ENCODE measurements at places on chromosomes 2 and 18. TPM values are rescaled to one million over a fixed set of nuclear protein-coding genes. Genes with fewer than 3 reads are reported as not detected.

DNA sequence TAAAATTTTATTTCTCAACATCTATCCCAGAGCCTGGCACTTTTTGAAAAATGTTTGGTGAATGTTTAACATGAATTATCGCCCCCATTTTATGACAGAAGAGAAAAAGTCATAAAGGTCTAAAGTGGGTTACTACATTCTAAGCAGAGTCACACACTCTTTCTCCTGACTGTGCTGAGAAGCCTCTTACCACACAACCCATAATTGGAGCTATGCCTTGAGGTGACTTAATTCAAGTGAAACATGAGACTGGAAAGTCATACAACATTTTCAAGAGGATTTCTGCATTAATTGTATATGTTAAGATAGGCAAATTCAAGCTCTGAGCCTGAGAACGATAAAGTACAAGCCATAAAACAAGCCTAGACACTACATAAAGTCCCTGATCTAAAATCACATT, 3.1 kb upstream of the DSEL start:
- no peak overlapping the region for H3K4me3 ChIP-seq
- H3K27ac ChIP-seq = no peak overlapping the region
- peaks cover 3% of the 10 kb centered on the region for H3K4me1 ChIP-seq

- H3K4me3 ChIP-seq = no peak overlapping the region
- DNase-seq = no peak
- H3K27ac ChIP-seq = no peak overlapping the region
- H3K36me3 ChIP-seq = no peaks in the 10 kb centered on the region
Observed at GRCh38 chr18:22218835-22219234, 49.4 kb downstream of the GATA6 start.

DNA sequence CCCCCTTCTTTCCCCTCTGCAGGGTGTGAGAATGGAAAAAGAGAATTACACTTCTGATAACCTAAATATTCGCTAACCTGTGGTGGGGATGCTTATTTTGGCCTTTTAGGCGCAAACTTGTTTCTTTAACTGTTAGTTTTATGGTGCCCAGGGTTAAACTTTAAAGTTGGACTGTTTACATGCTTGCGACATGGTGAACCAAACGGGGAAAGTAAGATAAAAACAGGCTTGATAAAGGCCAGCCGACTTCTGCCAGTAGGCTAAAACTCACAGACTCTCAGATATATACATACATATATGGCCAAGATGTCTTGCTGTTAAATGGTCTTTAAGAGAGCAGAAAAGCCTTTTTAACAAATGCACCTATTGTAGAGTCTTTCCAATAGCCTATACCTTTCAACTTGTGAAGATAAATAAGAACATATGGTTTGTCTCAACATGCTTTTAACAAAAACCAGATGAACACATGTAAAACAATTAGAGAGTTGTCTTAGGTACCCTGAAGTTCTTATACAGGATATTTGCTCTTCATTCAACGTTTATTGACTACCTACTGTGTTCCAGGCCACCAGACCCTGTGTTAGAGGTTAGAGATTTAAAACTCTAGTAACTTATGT, 29.0 kb downstream of the PRKCE start:
- H3K27me3 ChIP-seq = no peaks in the 10 kb centered on the region
- H3K27ac ChIP-seq = no peak overlapping the region
- H3K4me1 ChIP-seq = peaks cover 3% of the 10 kb centered on the region
- H3K4me3 ChIP-seq = no peak overlapping the region

GRCh38 chr18:61765097-61765496, 127.7 kb downstream of the RNF152 start:
- no peak for DNase-seq
- H3K27ac ChIP-seq = no peak overlapping the region
- H3K27me3 ChIP-seq = no peaks in the 10 kb centered on the region
- no peak overlapping the region for H3K4me3 ChIP-seq

DNA sequence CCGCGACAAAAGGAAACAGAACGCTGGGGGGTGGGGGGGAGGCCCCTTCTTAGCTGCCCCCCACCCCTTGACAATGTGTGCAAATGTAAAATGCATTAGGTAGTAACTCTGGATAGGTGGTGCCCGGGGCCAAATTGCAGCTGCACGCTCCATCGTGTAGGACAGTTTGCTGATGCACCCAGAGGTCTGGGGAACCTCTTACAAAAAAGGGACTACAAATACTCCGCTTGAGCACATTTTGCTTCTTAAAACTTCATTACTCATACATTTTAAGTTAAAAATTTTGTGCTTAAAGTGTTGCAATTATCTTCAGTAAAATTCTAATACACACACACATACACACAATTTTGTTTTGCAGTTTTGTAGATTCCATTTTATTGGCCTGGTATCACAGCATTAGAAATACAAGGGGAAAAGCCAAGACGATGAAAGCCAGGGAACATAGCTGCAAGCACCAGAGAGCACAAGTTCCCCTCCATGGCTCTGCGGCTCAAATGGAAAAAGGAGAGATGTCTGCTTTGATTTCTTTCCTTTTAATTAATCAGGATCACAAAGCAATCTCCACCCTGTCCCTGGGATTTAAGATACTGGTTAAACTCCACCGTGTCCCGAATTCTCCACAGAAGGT, 582.1 kb downstream of the ZEB2 start:
- H3K4me3 ChIP-seq = peak overlapping the region; percentile 49
- H3K27me3 ChIP-seq = no peaks in the 10 kb centered on the region
- peak overlapping the region; percentile 97 for H3K27ac ChIP-seq
- peaks cover 8% of the 10 kb centered on the region for H3K4me1 ChIP-seq

- no peaks in the 10 kb centered on the region for H3K36me3 ChIP-seq
- H3K4me3 ChIP-seq = no peak overlapping the region
- H3K27me3 ChIP-seq = no peaks in the 10 kb centered on the region
- H3K4me1 ChIP-seq = no peaks in the 10 kb centered on the region
Observed at GRCh38 chr2:238190445-238190844, 13.1 kb downstream of the ILKAP start.

- H3K27me3 ChIP-seq = no peaks in the 10 kb centered on the region
- H3K4me1 ChIP-seq = peaks cover 2% of the 10 kb centered on the region
- peak overlapping the region; percentile 36 for H3K27ac ChIP-seq
- H3K36me3 ChIP-seq = no peaks in the 10 kb centered on the region
- H3K4me3 ChIP-seq = no peak overlapping the region
Observed at GRCh38 chr2:227415538-227416424, 28.0 kb upstream of the SCYGR1 start.

GRCh38 chr18:3595369-3596273, 145.6 kb downstream of the TGIF1 start:
- no peaks in the 10 kb centered on the region for H3K36me3 ChIP-seq
- H3K27me3 ChIP-seq = no peaks in the 10 kb centered on the region
- peaks cover 14% of the 10 kb centered on the region for H3K4me1 ChIP-seq
- H3K27ac ChIP-seq = peak overlapping the region; percentile 85
- peak; percentile 36 for DNase-seq

PTPRM gene
- total RNA-seq = 51.8 TPM

GRCh38 chr2:118929059-118929458, 12.9 kb upstream of the MARCO start:
- H3K27ac ChIP-seq = no peak overlapping the region
- no peak for DNase-seq
- H3K36me3 ChIP-seq = no peaks in the 10 kb centered on the region
- no peak overlapping the region for H3K4me3 ChIP-seq

GRCh38 chr2:100887713-100888495, 68.0 kb downstream of the NPAS2 start:
- no peak overlapping the region for H3K4me3 ChIP-seq
- no peak overlapping the region for H3K27ac ChIP-seq
- no peak for DNase-seq
- peaks cover 1% of the 10 kb centered on the region for H3K4me1 ChIP-seq

CYS1 gene
- 12.0 TPM for total RNA-seq

DNA sequence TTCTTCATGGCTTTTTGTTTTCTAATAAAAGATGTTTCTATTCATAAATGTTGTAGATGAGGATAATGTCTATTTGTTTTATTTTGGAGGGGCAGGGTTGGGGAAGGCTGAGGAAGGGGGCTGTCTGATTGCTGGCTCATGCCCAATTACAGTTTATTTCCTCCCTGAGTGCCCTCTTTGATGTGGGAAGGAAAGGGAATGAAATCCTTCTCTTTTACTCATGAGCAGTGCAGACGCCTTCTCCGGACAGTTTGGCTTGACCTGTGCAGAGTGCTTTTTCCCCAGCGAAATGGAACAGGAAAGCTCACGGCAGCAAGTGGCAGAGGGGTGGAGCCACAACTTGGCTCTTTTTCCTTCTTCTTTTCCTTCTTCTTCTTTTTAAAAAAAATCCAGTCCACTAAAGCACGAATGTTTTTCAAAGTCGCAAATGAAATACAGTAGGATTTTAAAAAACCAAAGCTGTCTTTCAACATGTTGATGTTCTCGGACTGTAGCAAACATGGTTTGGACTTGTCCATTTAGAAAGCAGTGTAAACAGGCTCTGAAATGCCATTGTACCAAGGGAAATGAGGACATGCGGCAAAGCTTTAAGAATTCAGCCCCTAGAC, 34.5 kb downstream of the RAB31 start:
- H3K36me3 ChIP-seq = no peaks in the 10 kb centered on the region
- peak; percentile 37 for DNase-seq
- H3K27me3 ChIP-seq = no peaks in the 10 kb centered on the region

DNA sequence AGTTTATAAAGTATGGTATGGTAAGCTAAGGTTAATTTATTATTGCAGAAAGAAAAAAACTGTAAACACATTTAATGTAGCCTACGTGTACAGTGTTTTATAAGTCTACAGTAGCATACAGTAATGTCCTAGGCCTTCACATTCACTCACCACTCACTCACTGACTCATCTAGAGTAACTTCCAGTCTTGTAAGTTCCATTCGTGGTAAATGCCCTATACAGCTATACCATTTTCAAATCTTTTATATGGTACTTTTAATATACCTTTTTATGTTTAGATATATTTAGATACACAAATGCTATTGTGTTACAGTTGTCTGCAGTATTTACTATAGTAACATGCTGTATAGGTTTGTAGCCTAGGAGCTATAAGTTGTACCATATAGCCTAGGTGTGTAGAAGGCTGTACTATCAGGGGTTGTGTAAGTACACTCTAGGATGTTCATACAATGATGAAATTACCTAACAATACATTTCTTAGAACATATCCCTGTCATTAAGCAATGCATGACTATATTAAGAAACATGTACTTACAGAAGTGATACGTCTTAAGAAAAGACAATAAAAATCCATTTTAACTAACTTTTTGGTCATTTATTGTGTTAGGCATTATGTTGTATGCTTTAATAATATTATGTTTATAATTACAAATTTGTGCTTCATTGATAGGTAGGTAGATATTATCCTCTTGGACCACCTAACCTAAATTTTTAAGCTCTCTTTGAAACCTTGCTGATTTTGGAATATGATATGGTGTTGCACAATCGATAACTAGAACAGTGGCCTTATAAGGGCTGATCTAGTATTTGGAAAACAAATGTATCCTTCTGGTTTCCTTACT, 51.9 kb downstream of the VRK2 start:
- H3K36me3 ChIP-seq = no peaks in the 10 kb centered on the region
- no peaks in the 10 kb centered on the region for H3K4me1 ChIP-seq
- no peak overlapping the region for H3K4me3 ChIP-seq
- DNase-seq = no peak

OR6B2 gene
- not detected for total RNA-seq

- no peak overlapping the region for H3K27ac ChIP-seq
- DNase-seq = no peak
- no peaks in the 10 kb centered on the region for H3K27me3 ChIP-seq
- H3K4me3 ChIP-seq = no peak overlapping the region
- no peaks in the 10 kb centered on the region for H3K36me3 ChIP-seq
- peaks cover 6% of the 10 kb centered on the region for H3K4me1 ChIP-seq
Observed at GRCh38 chr18:23812546-23813440, 123.5 kb downstream of the LAMA3 start.

DNA sequence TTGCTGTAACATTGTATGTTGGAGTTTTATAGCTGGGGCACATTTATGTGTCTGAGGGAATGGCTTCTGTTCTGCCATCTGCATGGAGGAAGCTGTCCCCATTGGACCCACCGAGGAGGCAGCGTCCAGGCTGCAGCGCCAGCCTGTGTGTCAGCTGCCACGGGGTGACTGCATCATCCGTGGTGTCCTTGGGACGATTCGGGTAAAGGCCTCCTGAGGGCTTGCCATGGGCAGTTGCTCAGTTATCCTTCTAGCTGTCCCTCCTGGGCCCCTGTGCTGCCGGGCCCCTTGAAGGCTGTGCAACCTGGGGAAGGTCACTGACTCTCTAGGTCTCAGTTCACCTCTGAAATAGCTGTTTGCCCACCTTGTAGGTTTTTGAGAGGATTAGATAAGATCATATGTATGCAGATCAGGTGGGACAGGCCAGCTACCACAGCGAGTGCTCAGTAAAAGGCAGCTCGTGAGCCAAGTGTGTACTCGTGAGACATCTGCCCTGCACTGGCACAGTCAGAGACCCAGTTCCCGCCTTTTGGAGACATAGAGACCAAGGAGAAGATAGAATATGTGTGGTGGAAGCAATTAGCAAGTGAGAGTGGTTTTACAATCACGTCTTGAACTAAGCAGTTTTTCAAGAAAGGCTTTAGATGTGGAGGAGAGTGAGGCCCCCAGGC, 10.6 kb downstream of the LDLRAD4 start:
- H3K36me3 ChIP-seq = no peaks in the 10 kb centered on the region
- no peaks in the 10 kb centered on the region for H3K4me1 ChIP-seq
- H3K27me3 ChIP-seq = no peaks in the 10 kb centered on the region
- no peak overlapping the region for H3K27ac ChIP-seq
- no peak for DNase-seq

- H3K4me3 ChIP-seq = no peak overlapping the region
- no peak for DNase-seq
- H3K27ac ChIP-seq = no peak overlapping the region
- no peaks in the 10 kb centered on the region for H3K27me3 ChIP-seq
- H3K36me3 ChIP-seq = no peaks in the 10 kb centered on the region
- no peaks in the 10 kb centered on the region for H3K4me1 ChIP-seq
Observed at GRCh38 chr2:182952741-182953450, 85.4 kb downstream of the NCKAP1 start.

DNA sequence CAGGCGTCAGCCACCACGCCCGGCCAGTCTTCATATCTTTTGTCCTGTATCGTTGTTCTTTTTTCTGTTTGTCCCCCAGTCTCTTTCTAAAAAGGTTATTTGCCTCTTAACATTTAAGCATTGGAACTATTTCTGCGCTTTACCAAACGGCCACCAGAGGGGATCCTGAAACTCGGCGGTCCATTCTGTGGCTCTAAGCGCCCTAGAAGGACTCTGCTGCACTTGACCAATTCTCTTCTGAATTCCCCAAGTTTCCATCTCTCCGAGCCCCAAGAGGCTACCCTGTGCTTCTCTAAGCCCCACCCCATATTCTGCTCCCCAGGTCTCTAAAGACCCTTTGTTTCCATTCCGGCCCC, 33.1 kb upstream of the REG3G start:
- H3K27me3 ChIP-seq = no peaks in the 10 kb centered on the region
- no peak for DNase-seq
- H3K36me3 ChIP-seq = no peaks in the 10 kb centered on the region

Measured in ovary (tissue), 10 donors.